ENCODE measurements at places on chromosomes 3 and 15.

DNA sequence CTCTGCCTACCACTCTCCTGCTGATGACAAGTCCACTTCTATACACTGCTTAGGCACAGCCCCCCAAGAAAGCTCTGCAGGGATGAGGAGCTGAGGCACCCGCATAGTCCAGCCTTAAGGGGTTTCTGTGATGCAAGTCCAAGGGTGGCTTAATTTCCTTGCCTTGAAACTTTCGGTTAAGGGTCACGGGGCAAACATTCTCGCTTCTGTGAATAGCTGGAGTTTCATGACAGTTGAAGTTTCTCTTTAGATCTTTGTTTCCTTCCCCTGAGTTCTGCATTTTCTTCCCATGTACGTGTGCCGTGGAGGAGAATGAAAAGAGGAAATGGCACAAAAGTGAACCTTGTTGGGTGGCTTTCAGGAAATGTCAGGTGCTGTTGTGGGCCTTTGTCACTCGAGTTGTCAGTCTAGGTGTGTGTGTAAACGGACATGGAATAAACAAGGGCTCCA, 7.0 kb downstream of the GPR160 start:
- no peak for DNase-seq

DNA sequence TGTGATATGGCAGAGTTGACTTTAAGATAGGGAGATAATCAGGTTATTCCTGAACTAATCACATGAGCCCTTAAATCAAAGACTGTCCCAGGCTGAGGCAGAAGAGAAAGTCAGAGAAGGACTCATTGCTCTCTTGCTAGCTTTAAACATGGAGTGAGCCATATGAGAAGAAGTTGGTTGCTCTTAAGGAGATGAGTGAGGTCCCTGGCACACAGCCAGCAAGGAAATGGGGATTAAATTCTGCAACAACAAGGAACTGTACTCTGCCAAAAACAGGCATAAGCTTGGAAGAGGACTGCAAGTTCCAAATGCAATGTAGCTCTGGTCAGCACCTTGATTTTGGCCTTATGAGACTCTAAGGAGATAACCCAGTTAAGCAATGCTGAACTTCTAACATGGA, 457.0 kb downstream of the PLOD2 start:
- no peak for DNase-seq

DNA sequence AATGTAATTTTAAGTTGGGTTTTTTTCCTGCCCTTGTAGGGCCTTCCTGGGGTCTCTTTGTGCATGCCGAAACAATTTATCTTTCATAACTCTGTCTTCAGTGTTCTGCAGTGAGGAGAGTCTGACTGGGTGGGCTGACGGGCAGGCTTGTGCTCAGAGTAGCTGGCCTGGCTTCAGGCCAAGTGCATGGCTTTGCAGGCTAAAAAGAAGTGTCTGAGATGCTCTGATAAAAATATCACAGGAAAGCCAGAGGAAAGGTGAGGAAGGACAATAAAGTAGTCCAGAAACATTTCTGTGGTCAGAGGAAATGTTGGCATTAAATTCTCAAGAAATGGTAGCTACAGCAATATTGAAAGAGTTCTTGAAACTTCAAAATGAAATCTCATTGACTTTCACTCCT, 25.5 kb downstream of the ST3GAL6 start:
- DNase-seq, result no peak

DNA sequence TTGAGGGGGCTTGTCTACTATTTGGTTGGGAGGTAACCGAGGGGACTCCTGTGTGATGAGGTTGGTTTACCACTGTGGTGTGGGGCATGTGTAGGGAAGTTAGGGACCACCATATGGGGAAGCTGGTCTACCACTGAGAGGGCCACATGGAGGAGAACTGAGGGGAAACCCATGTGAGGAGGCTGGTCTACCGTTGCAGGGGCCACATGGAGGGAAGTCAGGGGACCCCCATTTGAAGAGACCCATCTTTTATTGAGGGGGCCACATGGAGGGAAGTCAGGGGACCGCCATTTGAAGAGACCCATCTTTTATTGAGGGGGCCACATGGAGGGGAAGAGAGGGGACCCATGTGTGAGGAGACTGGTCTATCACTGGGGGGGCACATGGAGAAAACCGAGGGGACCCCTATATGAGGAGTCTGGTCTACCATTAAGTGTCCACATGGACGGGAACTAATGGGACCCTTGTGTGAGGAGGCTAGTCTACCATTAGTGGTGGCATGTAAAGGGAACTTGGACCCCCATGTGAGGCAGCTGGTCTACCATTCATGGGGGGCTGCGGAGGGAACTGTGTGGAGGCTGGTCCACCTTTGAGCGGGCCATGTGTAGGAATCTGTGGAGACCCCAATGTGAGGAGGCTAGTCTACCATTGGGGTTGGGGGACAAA, 165.5 kb downstream of the FBLN2 start:
- DNase-seq, result no peak

DNA sequence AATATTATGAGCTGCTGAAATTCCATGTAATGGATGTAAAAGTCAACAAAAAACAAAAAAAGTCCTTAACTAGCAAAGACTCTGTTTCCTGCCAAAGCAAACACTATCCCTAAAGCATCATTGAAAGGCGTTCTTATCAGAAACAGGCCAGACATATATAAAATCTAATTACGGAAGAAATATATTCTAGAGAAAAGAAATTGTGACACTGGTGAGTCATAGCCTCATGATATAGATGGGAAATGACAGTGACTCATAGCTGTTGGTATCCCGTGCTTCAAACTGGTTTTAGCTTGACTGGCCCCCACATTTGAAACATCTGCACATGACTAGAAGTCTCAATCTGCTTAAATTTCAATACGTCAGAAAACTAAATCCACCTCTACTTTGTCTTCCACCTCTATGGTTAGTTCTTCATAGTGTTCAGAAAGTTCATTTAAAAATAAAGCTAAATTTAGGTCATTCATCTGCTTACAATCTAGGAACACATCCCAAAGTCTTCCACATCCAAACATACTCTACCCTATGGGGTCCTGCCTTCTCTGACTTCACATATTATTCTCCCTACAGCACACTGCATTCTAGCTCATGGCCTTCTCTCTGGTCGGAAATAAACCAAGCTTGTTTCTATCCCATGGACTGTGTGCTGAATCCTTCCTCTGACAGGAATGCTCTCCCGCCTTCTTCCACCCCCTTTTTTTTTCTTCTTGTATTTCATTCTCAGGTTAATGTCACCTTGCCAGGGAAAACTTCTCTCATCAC, 456.3 kb upstream of the ARRDC4 start:
- DNase-seq, result no peak

GRCh38 chr3:59006634-59007517, 42.9 kb downstream of the CFAP20DC start:
- no peak for DNase-seq

GRCh38 chr15:68843425-68844311, 23.0 kb upstream of the ANP32A start:
- peak; percentile 51 for DNase-seq

DNA sequence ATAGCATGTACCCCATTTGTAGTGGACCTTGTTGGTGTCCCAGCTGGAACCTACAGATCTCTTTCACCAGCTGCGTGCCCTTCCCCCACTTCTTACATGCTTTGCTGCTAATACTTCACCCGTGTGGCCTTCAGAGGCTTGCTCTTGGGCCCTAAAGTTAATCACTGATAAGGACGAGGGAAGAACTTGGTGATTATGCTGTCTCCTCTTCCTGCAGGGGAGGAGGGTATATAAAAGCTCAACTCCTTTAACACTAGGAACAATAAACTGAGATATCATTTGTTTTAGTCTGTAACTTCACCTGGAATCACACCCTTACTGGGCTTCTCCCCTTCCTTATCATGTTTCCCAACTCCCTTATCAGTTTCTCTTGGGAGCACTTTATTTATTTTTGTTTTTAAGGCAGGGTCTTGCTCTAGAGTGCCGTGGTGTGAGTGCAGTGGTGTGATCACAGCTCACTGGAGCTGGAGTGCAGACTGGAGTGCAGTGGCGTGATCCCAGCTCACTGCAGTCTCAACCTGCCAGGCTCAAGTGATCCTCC, 43.2 kb upstream of the PIK3R4 start:
- no peak for DNase-seq

GRCh38 chr15:67114846-67115585, 49.6 kb downstream of the SMAD3 start:
- DNase-seq, result no peak

GRCh38 chr3:39327746-39328349, 1.7 kb upstream of the CCR8 start:
- no peak for DNase-seq

DNA sequence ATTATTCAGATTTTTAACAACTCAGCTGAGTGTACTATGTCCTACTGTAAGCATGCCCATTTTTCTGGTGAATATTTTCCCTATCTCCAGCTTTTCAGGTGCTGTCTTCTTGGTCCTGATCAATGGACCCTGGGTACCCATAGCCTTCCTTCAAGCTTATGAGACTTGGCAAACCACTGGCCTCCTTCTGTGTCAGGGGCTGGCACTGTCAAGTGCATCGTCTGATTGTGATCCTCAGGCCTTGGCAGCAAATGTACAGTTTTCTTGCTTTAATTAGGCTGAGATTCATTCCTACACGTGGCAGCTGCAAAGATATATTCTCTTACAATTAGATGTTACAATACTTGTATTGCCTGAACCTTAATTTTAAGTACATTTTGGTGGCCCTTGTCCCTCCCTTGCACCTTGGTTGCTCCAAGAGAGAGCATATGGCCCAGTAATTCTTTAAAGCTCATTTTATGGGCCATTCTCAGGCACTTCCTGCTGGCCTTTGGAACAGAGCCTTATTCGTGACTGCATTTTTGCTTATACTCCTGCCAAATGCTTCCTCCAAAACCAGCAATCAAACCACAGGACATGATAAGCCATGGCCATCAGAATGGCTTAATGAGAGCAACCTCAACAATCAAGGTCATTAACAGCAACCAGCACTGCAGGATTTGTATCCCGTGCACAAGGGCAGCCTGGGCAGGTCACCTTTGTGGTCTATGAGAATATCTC, 179.9 kb downstream of the CNTN6 start:
- no peak for DNase-seq

GRCh38 chr3:52435246-52436101, 9.4 kb downstream of the SEMA3G start:
- no peak for DNase-seq

- DNase-seq, result no peak
These were observed 5.6 kb downstream of the WDR82 start for GRCh38 chr3:52272831-52273230.

DNA sequence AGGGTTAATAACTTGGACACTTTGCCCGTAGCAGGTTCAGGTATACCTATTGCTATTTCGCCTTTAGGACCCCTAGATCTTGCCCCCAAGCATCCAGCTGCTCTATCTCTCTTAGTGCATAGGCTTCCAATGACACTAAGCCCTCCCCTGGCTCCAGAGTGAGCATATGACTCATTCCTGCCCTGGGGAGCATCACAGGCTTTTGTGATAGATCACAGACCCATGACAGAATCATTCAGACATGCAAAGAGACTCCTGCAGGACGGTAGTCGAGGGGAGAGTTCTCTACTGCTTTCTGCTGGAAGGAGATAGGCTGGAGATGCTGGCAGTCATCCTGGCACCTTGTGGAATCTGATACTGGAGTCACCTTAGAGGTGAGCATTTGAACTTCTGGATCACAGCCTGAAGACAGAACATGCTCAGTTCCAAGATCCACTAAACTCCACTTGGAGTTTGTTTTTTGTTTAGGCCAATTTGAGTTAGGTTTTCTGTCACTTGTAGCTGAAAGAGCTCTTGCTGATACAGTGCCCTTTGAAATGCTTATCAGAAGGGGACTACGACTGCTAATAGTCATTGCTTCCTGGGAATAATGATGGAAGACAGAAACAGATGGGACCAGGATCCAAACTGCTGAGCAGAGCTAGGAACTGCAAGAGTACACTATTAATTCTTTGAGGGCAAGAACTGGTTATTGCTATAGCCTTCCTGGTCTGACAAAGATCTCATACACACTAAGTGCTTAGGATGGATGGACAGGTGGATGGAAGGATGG, 11.0 kb downstream of the LYSMD2 start:
- peak; percentile 30 for DNase-seq

- DNase-seq, result no peak
These were observed 13.2 kb downstream of the GHRL start for GRCh38 chr3:10279384-10280176.

GRCh38 chr3:33831053-33831452, 32.6 kb downstream of the PDCD6IP start:
- DNase-seq, result no peak

DNA sequence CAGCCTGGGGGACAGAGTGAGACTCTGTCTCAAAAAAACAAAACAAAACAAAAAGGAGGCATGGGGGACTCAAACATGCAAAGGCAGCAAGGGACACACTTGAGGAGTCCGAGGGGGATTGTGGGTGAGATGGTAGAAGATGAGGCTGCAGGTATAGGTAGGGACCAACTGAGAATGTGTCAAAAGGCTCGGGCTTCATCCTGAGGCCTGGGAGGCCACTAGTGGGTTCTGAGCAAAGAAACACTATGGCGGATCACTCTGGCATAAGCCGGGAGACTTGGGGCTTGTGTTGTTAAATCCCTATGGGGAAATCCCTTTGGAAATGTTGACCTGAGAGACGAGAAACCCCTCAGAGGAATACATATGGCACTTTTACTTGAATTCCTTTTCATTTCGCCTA, 21.2 kb downstream of the ZNF710 start:
- no peak for DNase-seq

GRCh38 chr3:28279770-28280169, 38.4 kb downstream of the CMC1 start:
- DNase-seq, result no peak

GRCh38 chr3:163538387-163538786, 1539.9 kb downstream of the SI start:
- no peak for DNase-seq

DNA sequence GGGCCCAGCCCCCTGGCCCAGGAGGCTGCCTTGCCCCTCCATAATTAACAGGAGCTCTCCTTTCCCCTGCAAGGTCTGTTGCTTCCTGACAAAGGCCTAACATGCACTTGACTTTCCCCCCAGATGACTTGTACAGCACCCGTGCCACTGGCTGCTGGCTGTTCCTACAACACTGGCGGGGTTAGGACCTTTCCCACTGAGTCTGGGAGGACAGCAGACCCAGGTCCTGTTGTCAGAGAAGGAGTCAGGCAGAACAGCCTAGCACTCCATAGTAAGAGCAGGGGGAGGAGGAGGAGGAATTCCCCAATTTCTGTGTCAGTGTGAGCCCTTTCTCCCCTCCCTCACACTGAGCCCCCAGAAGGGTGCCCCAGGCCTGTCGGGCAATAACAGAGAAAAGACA, 99.2 kb downstream of the CORO2B start:
- no peak for DNase-seq

- DNase-seq, result no peak
These were observed 25.7 kb downstream of the GPR15 start for GRCh38 chr3:98557324-98558010.

All from T-cell (primary cell).